ENCODE measurements at places on chromosomes 4 and X.

DNA sequence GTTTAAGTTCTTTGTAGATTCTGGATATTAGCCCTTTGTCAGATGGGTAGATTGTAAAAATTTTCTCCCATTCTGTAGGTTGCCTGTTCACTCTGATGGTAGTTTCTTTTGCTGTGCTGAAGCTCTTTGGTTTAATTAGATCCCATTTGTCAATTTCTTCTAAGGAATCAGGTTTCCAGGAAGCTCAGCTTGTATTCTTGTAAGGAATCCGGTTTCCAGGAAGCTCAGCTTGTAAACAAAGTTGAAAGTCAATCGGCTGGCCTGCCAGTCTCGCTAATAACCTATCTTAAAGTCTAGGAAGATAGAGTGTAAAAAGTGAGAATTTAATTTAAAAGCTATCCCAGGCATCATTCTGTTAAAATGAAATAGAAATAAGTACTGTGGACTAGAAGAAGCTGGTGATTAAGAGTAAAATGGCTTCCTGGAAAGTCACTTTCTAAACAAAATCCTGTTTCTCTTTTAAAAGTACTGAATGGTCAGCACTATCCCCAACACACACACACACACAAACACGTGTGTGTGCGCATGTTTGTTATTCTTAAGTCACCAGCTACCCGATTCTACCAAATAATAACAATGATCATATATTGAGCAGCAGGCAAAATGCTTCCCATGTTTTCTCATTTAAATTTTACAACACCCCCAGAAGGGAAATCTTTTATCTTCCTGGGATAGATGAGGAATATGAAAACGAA, 171.7 kb downstream of the PAPSS1 start:
- no peak for DNase-seq

DNA sequence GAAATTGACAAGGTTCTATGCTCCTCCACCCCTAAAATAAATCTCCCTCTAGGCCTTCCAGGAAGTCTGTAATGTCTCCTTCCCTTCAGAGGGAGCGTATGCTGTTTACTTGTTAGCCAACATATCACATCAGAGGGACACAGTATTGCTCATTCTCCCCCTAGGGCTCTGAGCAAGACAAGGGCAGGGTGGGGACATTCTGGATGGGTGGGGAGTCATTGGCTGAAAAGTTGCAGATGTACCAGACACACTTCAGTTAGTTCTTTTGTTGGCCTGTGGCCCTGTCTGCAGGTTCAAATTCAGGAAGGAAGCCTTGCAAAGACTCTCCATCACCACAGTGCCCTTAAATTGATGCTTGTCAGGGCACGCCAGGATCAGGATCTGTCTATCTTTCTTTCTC, 106.3 kb upstream of the TEX13D start:
- no peak for DNase-seq

DNA sequence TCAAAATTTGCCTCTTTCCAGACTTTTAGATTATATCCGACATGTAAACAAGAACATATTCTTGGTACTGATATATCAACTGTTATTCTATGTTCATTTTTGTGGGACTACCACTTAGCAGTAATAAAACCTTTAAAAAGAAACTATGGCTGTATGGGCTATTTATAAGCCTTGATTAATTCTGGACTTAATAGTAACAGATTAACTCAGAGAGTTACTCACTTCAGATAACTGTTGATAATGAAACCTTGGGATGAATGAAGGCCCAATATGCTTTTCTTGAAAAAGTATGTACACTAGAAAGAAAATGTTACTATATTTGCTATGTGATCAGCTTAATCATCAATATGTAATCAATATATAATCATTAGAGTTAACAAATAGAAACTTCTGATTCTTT, 595.9 kb upstream of the BOD1L1 start:
- DNase-seq, result no peak

- DNase-seq, result no peak
Measured at GRCh38 chr4:99833756-99834155, 17.1 kb downstream of the DAPP1 start.

DNA sequence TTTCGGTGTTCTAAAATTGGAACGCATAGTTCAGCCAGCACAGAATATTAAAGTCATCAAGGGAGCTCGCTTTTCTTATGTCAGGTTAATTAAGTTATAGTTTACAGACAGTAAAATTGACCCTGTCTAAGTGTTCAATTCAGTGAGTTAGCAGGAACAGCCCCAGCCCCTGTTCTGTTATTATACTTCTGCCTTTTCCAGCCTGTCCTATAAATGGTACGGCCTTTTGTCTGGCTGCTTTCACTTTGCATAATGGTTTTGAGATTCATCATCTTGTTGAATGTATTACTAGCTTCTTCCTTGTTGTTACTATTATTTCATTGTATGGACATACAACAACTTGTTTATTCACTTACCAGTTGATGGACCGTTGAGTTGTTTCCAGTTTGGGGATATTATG, 9.5 kb downstream of the CXCL13 start:
- no peak for DNase-seq

DNA sequence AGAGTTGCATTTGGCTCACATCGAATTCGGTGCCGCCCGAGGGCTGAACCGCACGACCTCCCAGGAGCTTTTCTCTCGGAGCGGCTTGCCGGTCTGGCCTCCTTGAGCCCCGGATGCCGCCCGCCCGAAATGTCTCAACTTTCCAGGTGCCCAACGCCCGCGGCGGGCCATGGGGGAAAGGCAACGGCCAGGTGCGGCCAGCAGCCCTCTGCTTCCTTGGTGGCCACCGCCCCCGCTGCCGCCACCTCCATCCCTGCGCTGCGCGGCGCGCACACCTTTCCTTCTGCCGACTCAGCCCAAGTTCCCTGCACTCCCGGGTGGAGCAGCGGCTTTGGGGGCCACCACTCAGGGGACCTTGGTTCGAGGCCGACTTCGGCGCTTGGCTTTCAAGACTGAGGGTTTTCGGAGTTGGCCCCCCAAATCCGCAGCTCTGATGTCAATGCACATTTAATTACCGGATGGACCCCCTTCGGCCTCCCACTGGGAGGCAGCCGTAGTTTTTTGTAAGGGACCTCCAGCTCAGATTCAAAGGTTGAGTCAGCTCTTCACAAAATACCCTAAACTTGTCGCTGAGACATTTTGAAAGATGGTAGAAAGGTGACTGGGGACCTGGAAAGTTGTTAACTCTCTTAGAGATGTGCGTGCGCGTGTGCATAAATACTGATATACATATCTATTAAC, 1.1 kb downstream of the AFF2 start:
- no peak for DNase-seq

DNA sequence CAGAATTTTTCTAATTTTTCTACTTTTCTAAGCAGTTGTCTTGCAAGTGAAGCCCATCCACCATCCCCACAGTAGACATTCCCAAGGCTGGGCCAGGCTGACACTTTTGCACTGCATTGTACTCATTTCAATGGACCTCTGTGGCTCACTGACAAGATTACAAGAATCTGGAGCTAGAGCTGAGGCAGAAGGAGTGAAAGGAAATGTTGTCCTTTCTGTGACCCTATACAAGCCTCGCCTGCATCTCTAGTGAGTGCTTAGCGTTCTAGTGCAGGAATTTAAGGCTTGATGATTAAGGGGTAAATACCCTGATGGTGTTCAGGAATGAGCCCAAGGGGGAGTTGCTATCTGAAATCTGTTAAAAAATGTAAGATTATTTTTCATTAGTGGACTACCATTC, 6.3 kb downstream of the MAGED1 start:
- DNase-seq, result no peak

DNA sequence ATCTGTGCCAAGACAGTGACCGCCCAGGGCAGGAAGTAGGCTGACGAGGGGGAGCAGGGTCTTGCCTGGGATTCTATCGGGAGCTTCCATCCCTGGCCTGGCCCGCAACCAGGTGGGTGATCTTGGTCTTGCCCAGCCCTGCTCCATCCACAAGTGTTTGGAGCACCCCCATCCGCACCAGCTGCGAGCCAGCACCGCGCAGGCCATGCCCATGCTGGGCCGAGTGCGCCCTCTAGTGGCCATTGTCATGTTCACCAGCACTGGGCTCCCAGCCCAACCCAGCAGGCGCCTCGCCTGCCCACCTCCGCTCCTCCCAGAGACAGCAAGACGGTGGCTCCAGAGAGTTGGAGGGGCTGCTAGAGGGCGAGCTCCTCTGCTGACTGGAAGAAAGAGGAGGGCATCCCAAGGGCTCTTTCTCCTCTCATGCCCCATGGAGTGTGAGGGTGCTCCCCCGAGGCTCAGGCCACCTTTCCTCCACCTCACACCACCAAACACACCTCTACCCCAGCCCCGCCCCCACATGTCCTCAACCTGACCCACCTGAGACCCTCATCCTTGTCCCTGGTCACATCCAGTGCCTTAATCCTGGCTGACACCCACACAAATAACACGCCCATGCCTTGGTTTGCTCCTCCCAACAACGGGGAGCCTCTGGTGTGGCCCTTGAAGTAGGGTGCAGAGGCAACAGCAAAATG, 9.8 kb upstream of the ATP2B3 start:
- peak; percentile 82 for DNase-seq

DNA sequence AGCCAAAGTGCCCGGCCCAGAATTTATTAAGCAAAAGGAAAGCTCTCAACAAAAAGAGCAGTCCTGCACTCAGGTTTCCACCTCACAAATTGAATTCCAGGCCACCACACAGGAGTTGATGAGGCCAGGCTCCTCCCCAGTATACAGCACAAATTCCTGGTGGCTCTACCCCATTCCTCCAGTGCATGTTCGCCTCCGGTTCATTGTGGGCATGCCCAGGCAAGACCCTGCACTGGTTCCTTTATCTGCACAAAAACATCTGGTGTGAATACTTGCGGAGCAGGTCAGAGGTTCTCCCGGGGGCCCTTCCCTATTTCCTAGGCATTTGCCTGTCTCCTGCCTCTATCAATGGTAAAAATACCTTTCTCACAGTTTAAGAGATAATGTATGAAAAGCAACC, 195.2 kb upstream of the ANXA10 start:
- no peak for DNase-seq

GRCh38 chr4:142480244-142480643, 365.9 kb downstream of the INPP4B start:
- no peak for DNase-seq

DNA sequence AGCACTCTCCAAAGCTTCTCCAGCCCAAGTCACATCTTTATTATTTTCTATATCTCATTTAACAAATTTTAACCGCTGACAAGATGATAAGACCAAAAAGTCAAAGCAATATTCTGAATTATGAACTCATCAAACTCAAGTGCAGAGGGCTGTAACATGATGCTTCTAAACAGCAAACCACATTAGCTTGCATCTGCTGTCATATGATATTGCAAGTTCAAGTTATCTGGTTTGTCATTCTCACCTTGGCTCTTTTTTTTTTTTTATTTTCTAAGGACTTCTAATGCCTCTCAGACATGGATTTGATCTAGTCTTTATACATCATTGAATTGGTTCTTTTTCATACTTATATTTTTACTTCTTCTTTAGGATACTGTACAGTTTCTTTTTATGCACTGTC, 93.4 kb downstream of the SLC10A7 start:
- DNase-seq, result no peak

DNA sequence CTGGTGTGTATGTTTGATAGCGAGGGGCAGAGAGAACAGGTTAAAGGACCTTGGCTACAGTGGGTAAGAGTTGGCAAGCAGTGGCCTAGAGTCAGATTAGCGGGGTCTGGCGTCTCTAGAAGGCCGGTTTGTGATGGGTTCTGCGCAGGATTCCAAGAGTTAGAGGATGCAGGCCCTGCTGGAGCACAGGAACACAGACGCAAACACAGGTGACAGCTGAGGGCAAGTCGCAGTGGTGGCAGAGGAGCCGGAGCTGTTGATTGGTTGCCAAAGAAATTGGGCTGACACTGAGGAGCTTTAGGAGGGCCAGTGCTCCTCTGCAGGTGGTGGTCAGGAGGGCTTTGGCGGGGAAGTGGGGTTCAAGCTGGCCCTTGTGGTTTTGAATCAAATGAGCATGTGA, 3.8 kb downstream of the TADA2B start:
- no peak for DNase-seq

DNA sequence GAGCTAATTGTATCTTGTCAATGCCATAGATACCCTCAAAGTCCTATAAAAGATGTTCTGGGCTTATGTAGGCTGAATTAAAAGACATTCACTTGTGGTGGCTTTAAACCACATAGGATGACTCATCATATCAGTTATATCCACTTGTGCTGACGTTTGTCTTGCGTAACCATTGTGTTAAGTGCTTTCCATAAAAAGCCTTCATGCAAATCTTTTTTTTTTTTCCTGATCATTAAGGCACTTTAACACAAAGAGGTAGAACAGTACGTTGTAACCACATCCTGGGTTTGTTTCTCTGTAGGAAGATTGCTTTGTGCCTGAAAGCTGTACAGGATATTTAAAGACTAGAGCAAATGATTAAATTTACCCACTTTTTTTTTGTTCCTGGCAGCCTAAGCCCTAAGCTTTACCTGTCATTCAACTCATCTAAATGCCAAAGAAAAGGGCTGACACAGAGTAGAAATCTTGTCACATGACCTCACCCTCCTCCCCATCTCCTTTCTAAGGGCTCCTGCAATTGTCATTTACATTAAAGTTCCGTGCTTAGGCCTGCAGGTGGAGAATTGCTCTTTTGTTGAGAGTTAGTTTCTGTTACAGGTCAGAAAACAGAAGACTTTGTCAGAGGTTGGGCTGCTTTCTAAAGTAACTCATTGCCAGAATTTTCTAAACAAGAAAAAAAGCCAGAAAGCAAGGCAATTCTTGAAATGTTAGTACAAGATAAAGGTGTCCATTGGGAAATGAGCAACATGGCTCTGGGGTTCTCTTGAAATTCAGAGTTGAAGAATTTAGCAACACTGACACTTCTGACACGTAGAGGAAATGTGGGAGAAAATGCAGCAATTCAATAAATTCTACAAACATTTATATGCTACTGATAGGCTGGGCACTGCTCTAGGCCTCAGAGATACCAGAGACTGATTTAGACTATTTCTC, 555.6 kb downstream of the PPARGC1A start:
- DNase-seq, result no peak

DNA sequence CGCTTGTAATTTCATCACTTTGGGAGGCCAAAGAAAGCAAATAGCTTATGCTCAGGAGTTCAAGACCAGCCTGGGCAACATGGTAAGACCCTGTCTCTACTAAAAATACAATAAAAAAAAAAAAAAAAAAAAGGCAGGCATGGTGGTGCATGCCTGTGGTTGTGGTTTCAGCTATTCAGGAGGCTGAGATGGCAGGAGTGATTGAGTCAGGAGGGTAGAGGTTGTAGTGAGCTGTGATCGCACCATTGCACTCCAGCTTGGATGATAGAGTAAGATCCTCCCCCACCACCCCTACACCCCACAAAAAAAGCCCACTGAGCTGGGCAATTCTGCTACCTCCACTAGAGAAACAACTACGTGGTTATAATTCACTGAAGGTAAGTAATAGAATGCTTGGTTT, 118.8 kb upstream of the PCDH18 start:
- no peak for DNase-seq

DNA sequence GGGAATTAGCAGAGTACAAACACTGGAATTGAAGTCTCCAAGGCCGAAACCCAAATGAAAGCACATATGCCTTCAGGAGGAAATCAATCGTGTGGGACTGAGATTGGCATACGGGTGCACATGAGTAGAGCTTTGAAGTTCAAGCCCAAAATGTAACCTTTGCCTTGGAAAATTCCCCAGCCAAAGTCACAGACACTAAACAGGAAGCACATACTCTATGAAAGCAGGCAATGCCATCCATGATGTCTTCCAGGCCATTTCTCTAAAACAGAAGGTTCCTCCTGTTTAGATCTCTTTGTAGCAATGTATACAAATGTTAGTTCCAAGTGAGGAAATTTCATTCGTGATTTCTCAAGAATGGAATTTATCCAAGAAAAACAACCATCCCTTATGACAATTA, 162.5 kb downstream of the COL4A6 start:
- DNase-seq, result no peak

All from natural killer cell treated with Interleukin-12 subunit alpha and Interleukin-12 subunit beta and Interleukin-15 and Interleukin-18, amount 100 ng/mL, for 72 hours (primary cell).